8988T (cell line): ENCODE measurements at places on chromosomes 12 and 14.

- DNase-seq, result no peak
These were observed 143.6 kb downstream of the EMP1 start for GRCh38 chr12:13340149-13340548.

GRCh38 chr14:66046035-66046434, 440.1 kb upstream of the CCDC196 start:
- no peak for DNase-seq

DNA sequence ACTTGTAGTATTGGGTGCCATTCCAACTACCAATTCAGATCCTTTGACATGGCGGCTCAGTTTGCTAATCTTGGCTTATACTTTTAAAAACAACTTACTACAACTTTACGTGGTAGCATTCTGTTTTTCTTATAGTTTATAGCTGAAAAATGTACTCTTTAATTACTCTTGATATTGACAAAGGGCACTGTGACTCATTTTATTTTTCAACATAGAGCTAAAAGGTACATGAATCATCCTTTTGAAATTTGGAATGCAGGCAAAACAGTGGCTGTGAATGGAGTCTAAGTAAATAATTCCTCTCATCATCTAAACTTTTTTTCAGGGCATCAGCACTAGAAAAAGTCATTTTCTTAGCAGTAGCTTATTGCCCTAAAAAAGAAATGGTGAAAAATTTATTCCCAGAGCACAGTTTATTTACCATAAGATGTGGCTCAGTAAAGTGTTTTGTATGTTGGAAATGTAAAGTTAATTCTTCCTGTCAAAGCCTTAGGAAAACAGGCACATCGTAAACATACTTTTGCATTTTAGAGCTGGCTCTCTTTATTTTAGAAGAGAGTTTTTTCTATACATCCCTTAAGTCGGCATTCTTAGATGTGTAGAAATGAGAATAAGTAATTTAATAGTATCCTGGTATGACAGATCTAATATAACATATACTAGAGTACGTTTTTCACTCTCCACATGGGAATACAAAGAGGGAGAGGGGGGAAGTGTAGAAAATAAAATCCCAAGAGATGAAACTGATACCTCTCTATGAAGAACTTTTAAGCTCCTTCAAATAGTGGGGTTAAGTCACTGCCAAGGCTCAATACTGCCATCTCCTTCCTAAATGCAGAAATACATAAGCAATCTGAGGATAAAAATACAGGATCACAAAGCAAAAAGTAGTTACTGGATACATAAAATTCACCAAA, 55.2 kb downstream of the SLC25A21 start:
- DNase-seq, result no peak

DNA sequence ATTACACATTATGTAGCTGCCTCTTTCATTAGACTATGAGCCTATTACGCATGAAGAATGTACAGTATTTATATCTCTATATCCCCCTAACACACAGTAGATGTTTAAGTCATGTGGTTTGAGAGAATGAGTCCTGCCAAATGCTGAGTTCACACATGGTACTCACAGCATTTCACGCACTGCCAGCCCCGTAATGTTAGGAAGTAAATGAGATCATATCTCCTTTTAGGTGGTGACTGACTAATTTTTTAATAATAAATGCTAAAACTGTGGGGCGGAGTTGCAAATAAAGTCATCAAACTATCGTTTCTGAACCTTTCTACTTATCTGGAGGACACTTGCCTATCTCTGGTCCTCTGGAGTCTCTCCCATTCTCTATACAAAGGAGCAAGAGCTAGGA, 343.8 kb downstream of the ADAMTS20 start:
- DNase-seq, result no peak

GRCh38 chr14:79911744-79912143, 299.6 kb downstream of the DIO2 start:
- DNase-seq, result no peak

DNA sequence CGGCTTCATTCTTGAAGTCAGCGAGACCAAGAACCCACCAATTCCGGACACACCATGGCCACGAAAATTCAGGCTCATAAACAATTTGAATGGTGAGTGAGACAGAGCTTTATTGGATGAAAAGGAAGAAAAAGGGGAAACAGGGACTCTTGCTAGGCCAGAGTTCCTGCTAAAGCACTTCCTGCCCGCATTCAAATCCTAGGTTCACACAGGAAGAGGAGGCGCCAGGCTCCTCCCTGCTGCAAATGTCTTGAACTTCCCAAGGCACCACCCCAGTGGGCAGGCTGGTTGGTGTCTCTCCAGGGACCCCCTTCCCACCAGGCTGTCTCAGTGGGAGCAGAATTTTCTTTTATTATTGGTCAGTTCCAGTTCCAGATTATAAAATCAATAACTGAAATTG, 121.2 kb downstream of the FSCB start:
- DNase-seq, result no peak

GRCh38 chr12:67526129-67526528, 122.4 kb upstream of the DYRK2 start:
- DNase-seq, result no peak

DNA sequence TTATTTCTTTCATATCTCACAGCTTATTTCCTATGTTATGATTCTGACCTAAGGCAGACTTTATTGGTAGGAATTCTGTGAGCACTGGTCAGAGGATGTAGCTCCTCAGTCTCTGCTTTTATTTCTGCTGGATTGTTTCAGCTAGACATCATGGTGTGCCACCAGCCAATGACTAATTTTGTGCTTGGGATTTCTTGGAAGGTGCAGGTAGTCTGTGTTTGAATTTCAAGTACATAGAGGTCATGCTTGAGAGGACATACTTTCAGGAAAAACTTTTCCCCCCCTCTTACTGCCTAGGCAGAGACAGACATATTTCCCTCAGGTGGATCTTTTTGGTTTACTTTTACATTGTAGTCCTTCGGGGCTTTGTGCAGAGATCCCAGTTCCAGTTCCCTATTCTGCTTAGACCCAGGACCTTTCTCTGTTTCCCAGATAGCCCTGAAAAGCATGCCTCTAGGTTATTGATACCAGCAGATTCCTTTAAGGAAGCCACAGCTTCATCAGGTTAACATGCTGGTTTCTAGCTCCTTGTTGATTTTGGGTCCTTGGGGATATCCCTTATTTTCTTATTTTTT, 28.6 kb downstream of the BRMS1L start:
- DNase-seq, result no peak

DNA sequence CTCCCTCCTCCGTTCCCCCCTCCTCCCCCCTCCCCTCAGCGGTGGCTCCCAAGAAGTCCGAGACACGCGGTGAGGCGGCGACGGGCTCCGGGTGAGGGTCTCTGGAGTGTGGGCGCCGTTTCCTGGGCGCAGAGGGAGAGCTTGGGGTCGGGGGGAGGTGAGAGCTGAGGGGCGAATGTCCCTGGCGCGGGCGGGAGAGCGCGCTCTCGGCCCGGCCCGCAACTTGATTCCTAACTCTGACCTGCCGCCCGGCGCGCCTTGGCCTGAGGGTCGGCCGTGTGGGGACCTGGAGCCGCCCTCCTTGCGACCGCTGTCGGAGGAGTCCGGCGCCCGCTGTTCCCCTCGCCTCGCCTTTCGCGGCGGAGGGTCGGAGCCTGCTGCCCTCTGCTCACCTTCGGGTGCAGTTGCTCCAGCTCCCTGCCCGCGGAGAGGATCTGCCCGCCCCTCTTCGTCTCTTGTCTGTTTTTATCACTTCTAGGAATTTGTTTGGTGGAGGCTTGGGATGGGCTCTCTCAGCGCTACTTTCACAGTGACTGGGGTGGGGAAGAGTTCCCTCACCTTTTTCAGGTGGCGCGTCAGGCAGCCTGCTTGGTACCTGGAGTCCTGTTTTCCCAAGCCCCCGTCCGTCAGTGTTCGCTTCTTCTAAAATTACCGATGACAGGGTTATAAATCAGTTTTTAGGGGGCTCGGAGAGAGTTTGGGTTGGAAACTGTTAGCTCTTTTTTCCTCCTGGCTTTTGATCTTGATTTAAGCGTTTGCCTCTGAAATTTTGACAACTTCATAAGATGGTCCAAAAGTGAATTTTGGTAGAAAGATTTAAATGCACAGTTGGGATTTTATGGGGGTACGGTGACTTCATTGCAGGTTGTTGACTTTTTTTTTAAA, 495 bp downstream of the ADIPOR2 start:
- peak; percentile 28 for DNase-seq
